GM12878 (cell line): ENCODE measurements at places on chromosomes 3 and 15. TPM values are rescaled to one million over a fixed set of nuclear protein-coding genes. Genes with fewer than 3 reads are reported as not detected.

DNA sequence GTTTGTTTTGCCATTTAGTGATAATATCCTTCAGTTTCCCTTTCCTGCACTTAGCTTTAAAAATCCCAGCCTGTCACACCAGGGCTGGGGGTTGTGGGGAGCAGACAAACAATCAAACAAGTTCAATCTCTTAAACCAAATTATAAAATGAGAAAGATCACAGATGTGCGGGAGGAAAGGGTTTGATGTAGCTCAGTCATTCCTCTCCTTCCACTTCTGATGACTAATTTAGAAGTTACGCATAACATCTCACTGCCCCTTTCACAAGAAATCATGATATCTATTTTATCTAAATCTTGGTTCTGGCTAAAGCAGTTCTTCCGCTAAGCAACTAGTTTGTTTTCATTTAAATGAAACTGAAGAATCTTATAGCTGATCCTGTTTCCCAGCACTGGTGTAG lies 34.1 kb upstream of the ATG7 start:
- no peak for DNase-seq

DNA sequence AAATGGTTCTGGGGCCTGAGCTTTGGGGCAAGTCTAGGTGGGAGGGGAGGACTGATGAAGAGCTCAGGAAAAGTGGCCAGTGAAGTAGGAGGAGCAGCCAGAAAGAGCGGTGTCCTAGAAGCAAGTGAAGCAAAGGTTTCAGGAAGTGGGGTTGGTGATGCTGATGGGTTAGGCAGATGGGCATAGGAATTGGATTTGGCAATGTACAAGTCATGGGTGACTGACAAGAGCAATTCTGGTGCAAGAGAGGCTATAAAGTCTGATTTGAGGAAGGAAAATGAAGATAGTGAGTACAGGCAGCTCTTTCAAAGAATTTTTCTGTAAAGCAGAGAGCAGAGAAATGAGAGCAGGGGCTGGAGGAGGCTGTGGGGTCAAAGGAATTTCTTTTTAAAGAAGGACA lies 19.7 kb downstream of the ALPK3 start:
- no peak for DNase-seq

- no peak for DNase-seq
Observed at GRCh38 chr3:37993067-37993455, 2.5 kb downstream of the VILL start.

DNA sequence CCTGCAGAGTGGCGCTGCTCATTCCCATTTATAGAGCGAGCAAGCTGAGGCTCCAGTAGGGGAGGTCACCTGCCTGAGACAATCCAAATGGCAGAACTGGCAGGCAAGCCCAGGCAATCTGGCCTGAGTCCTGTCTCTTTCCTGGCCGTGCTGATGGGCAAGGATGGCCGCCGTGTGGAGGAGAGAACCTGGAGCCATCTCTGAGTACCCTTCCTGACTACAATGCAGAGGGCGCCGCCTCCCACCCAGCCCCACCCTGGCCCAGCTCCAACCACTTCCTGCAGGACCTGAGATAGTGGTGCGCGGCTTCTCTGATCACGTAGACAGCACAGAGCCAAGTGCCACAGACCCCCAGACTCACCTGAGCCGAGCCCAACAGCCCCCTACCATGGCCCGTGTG lies 7.0 kb downstream of the TLR9 start:
- no peak for DNase-seq

DNA sequence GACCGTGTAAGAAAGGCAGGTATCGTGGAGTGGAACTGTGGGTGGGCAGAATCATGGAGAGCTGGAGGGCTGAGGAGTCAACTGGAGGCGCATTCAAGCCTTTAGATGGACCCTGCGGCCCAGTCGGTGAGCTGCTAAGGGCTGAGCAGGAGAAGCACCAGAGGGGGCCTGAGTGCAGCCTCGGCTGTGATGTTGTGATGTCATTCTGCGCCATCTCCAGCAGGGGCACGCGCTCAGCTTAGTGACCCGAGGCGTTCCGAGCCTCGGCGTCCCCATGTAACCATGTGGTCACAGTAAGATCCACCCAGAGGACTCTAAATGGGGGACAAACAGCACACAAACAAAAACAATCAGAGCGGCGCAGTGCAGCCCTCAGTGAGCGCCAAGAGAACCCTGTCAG lies 76.8 kb downstream of the VGLL4 start:
- DNase-seq: no peak

GRCh38 chr3:73432023-73432705 lies 192.6 kb downstream of the PDZRN3 start:
- no peak for DNase-seq

GRCh38 chr3:101673953-101674352 lies 3.0 kb downstream of the ZBTB11 start:
- DNase-seq: no peak

- DNase-seq: no peak
Observed at GRCh38 chr3:108062051-108062450, 28.8 kb downstream of the CD47 start.

- no peak for DNase-seq
Observed at GRCh38 chr3:127480196-127480954, 110.2 kb downstream of the TPRA1 start.

DNA sequence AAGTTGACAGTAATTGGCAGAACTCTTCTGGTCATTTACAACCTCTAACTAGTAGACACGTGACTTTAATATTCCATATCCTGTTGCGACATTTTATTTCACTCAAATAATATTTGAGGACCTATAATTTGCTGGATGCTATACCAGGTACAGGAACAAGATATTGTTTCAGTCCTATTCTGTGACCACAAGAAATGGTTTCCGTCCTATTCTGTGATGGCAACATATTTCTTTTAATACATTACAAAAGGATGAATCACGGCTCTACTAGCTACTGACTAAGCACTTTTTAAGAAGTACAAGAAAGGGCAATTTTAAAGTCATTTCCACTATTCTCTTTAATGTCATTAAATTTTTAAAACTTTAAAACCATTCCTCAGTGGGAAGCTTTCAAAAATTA lies 400.2 kb downstream of the CNTN3 start:
- no peak for DNase-seq

Gene IGSF10
- 0.03 and 0.05 TPM in 2 replicates for total RNA-seq

Gene ABHD10
- total RNA-seq: 30.5 and 36.7 TPM in 2 replicates

Gene CCR1
- 6.4 and 7.3 TPM in 2 replicates for total RNA-seq

Gene CYP8B1
- 0.08 and 0.24 TPM in 2 replicates for total RNA-seq

Gene DNAJB11
- 44.1 and 45.1 TPM in 2 replicates for total RNA-seq
